IMR-90 (cell line): ENCODE measurements at places on chromosomes 11 and 22. TPM values are rescaled to one million over a fixed set of nuclear protein-coding genes. Genes with fewer than 3 reads are reported as not detected.

INPP5J gene
- 0.28 and 0.36 TPM in 2 replicates for total RNA-seq

RAB38 gene
- total RNA-seq = 6.4 and 6.5 TPM in 2 replicates

OR4C6 gene
- total RNA-seq = not detected in 2 replicates

ESAM gene
- under 0.01 TPM in 1 of 2 replicates, not detected in the other for total RNA-seq

CRYBA4 gene
- total RNA-seq = not detected in 2 replicates

DNAJB7 gene
- total RNA-seq = not detected in 2 replicates
